CD4-positive, alpha-beta T cell treated with Interleukin-4 for 1 hour (primary cell): ENCODE measurements at places on chromosomes 6 and 20.

GRCh38 chr6:137919502-137919823 lies 52.4 kb downstream of the TNFAIP3 start:
- no peak for DNase-seq

DNA sequence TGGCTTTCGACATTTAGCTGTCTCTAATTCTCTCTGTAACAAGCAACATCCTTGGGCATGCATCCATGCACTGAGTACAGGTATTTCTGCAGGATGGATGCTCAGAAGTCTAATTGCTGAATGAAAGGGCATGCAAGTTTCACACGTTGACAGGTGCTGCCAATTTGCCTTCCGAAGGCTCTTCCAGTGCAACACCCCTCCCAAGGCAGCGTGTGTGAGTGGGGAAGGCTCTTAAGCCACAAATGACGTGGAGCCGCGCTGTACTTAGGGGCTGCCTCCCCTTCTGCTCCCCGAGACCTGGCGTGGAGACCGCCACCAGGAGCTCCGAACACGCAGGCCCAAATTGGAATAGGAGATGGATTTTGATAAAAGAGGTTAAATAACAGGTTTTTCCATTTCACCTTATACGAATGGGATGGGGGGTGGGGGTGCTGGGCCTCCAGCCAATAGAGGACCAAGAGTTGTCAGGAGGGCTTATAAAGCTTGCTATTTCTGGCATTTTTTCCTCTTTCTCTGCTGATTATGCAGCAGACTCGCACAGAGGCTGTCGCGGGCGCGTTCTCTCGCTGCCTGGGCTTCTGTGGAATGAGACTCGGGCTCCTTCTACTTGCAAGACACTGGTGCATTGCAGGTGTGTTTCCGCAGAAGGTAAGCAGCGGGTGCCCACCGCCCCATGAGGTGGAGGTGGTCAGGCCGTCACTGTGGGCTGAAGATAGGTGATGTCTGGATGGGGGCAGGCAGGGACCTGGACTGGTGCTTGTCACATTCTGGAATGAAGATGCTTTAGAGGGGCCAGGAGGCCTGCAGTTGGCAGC lies 30.9 kb downstream of the TOX2 start:
- DNase-seq, result no peak

- no peak for DNase-seq
Observed at GRCh38 chr6:117270843-117271507, 5.6 kb downstream of the VGLL2 start.

- no peak for DNase-seq
Observed at GRCh38 chr6:15444881-15445280, 199.0 kb downstream of the JARID2 start.

DNA sequence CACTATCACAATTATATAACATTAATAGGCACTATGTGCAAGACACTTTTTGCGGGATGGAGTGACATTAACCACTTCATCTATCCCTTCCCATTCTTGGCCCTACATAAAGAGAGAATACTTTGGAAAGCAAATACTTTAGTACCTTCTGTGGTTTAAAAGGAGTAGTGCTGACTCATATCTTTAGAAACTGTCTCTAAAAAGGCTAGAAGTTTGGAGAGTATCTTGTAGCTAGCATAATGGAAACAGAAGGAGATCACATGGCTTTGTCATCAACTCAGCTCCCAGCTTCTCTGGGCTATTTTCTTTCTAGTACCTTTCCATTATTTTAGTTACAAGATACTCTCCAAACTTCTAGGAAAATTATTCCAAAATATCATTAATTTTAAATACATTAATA lies 157.5 kb downstream of the ADGRG6 start:
- no peak for DNase-seq

DNA sequence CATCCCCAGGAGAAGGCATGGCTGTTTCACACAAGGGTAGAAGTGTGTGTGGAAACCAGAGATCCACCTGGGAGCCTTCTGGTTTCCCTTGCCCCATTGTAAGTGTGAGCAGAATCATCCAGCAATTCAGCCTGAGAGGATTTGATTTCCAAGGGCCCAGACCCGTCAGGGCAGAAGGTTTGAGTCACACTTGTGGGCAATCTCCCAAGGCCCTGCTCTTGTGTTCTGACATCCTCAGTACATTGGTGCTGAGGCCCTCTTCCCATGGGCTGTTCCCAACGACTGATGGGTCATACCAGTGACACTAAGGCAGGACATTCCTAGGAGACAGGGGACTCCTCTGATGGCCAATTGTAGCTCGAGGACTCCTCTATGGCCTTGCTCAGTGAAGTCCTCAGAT lies 58.2 kb upstream of the POLR1H start:
- no peak for DNase-seq

DNA sequence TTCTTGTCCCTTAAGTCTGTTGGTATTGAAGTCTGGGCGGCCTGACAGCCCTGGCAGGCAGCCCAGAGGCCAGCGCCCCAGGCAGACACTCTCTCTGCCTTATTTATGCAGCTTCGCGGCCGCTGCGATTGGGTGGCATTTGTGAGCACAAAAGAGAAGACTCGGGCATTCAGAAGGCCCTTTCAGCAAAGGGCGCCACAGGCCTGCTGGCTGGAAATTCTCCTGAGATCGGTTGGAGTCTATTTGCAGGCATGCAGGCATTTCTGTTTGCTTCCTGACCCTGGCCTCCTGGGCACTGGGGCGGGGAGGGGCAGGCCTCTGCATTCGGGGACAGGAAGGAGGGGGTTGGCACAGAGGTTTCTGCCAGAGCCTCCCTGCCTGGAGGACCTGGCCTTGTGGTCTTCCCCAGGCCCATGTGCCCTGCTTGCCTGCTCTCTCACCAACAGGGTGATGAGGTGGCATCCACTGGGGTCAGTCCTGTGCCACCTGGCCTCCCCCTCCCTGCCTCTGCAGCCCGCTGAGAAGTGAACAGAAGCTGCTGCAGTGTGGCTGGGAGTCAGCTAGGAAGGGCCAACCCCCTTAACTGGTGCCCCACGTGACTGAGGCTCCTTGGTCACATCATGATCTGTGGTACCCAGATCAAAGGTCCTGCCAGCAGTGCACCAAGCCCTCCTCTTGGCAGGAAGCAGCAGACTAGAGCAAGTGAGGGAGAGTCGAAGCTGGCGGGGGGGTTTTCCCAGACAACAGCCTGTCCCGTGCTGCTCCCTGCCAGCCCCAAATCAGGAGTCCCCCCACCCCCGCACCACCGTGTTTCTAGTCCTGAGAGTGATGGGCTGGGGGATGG lies 16.6 kb upstream of the CCDC167 start:
- DNase-seq, result peak; percentile 95

DNA sequence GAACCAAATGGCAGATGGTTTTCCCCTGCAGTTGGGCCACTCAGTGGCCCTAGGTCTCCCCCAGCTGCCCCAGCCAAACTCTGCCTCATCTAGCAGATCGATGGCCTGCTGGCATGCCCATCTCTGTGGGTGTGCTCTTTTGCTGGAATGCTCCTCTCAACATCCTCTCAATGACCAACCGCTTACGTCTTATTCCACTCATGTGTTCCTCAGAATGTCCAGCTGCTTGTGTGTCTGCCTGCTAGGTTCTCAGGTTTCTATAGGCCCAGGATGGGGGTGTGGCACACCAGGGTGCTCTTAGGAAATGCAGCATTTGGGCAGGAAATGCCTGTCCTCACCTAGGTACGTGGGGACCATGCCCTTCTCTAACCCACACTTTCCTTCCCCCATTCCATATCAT lies 509.9 kb upstream of the SYNCRIP start:
- no peak for DNase-seq

GRCh38 chr6:16700916-16701234 lies 60.4 kb downstream of the ATXN1 start:
- no peak for DNase-seq

- no peak for DNase-seq
Observed at GRCh38 chr20:23248461-23248882, 102.1 kb upstream of the NXT1 start.

- DNase-seq, result no peak
Observed at GRCh38 chr6:16392010-16392409, 153.6 kb downstream of the GMPR start.

GRCh38 chr6:82840571-82840970 lies 225.1 kb downstream of the UBE3D start:
- DNase-seq, result no peak

DNA sequence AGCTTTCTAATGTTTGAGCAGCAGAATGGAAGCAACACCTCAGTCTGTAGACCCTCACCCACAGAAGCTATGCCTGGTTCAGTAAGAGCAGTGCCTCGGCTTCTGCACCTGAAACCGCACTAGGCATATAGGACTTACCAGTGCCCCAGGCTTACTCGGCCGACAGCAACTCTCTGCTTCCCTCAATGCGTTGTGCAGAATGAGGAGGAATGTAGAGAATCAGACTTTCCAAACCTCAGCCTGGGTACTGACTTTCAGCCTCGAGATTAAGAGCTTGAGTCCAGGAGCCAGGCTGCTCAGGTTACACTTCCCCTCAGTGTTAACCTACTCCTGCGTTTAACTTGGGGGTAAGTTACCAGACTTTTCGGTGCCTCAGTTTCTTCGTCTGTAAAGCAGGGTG lies 8.6 kb downstream of the EYA2 start:
- no peak for DNase-seq

DNA sequence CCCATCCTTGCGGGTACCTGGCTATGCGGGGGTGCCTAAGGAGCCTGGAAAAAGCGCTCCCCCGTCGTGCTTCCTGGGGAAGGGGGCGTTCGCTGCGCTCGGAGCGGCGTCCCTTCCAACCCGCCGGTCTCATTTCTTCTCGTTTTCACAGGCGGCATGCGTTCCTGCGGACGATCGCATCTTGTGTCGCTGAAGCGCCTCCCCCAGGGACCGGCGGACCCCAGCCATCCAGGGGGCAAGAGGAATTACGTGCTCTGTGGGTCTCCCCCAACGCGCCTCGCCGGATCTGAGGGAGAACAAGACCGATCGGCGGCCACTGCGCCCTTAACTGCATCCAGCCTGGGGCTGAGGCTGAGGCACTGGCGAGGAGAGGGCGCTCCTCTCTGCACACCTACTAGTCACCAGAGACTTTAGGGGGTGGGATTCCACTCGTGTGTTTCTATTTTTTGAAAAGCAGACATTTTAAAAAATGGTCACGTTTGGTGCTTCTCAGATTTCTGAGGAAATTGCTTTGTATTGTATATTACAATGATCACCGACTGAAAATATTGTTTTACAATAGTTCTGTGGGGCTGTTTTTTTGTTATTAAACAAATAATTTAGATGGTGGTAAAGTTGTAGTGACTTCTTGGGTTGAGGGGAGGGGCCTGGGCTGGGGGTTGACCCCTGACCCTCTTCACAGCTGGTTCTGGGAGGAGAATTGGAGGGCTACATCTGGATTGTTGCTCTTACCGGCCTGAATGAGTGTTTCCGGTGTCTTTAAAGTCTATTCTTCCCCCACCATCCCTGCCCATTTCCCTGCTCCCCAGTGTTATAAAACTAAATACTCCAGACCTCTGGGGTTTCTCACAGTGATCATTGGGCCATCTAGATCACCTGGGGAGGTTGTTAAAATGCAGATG lies 1.1 kb downstream of the ID1 start:
- DNase-seq, result no peak

DNA sequence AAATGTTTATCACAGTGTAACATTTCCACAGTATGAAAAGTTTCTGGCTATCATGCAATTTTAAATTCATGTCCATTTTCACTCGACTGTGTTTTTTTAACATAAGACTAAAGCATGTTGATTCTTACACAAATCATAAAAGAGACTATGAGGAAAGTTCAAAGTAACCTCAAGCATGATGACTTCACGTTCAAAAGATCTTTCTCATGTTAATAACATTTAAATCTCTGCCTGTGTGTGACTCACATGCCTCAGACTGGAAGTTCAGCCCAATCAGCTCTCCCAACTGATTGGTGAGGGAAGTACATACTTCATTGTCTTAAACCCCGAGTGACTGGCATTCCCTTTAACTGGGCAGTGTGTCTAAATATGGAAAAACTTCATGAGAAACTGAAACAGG lies 37.4 kb downstream of the ATXN1 start:
- peak; percentile 32 for DNase-seq
